Activated T-helper 2 cell treated with anti-CD3 and anti-CD28 coated beads, Interferon-gamma antibody, Interleukin-2, Interleukin-4, amounts not matched to agents 10 μg/mL and 5 μg/mL and 100 μg/mL, durations not matched to agents 14 hours and 24 hours and 36 hours (primary cell): ENCODE measurements at places on chromosomes 16 and 17. TPM values are rescaled to one million over a fixed set of nuclear protein-coding genes. Genes with fewer than 3 reads are reported as not detected.

- no peak for DNase-seq
These were observed 23.9 kb upstream of the NOS2 start for GRCh38 chr17:27824176-27824715.

GRCh38 chr16:19698480-19699465 is 19.3 kb downstream of the KNOP1 start:
- no peak for DNase-seq

Gene IRX5
- total RNA-seq: 0.34 and 0.57 TPM in 2 replicates

- DNase-seq: no peak
These were observed 902 bp downstream of the KAT2A start for GRCh38 chr17:42120161-42120769.

GRCh38 chr17:67672592-67673335 is 45.0 kb upstream of the NOL11 start:
- DNase-seq: no peak

GRCh38 chr16:10663146-10663545 is 31.6 kb downstream of the TEKT5 start:
- DNase-seq: no peak

Gene HBQ1
- 0.39 and 0.62 TPM in 2 replicates for total RNA-seq

GRCh38 chr16:89047331-89048089 is 46.1 kb upstream of the ACSF3 start:
- DNase-seq: no peak

DNA sequence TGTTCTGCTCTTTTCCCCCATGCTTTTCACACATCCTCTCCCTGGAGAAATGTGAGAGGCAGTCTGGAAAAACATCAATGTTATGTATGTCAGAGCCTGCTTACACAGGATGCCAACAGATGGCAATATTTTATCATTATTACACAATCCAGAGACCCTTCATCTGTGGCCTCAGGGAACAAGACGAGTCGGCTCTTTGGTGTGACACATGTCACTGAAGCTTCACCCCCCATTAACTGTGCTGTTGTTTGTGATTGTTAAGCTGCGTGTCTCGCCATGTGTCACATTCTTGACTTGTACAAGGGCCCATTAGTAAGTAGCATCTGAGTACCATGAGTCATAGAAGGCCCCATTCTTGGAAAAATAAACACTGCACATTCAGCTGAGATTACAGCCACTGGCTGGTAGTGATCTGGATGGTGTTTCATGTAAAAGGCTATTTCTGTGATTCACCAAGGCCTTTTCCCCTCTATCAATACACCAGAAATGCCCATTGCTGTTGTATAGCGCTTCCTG is 682.1 kb upstream of the SOX9 start:
- DNase-seq: no peak

Gene OR4D1
- total RNA-seq: 0.05 and 0.09 TPM in 2 replicates

Gene CSH1
- not detected in 2 replicates for total RNA-seq

GRCh38 chr17:82134101-82134500 is 36.1 kb upstream of the FASN start:
- no peak for DNase-seq

DNA sequence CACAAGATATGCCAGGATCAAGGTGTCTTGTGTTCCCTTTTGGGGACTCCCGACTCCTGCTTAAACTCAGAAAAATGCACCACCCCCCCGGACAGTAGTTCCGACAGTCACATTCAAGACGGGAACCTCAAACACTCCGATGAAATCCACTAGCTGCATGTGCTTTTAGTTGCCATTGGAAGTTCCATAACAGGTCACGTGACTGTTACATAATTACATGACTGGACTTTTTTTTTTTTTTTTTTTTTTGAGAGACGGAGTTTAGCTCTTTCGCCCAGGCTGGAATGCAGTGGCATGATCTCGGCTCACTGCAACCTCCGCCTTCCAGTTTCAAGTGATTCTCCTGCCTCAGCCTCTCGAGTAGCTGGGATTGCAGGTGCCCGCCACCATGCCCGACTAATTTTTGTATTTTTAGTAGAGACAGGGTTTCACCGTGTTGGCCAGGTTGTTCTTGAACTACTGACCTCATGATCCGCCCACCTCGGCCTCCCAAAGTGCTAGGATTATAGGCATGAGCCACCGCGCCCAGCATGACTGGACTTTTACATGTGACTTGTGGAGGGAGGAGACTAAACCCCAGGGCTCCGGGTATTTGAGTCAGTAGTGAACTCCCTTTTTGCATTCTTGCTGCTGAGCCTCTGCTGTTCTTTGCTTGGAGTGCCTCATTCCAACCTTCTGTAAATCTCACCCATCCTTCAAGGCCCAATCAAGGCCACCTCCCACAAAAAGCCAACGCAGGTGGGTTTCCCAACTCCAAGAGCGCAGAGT is 1.6 kb downstream of the SIRT7 start:
- DNase-seq: no peak

DNA sequence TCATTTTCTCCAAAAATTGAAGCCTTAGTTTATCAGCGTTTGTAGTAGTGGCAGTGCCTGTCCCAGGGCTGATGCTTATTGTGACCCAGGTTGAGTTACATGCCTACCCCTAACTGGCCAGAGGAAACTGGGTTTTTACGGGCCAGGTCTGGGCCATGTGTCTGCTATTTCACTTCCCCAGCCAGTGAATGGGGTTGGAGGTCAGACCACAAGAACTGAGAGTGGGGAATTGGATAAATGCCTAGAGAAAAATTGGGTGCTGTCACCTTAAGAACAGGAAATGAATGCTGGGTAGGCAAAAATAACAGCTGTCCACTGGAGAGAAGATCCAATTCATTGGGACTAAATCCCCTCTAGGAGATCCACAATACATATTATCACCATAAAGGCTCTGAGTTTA is 5.2 kb downstream of the ADPRM start:
- no peak for DNase-seq

DNA sequence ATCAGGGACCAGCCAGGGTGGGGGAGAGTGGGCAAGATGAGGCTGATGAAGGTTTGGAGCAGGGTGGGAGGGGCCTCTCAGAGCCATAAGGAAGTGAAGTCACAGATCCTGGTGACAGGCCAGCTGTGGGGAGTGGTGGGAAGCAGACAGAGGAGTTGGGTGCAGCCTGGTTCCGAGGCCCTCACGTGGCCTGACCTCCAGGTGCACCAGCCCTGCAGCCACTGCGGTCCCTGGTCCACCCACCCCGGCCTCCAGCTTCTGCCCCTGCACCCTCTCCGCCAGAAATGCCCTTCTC is 3.9 kb upstream of the ZFPM1 start:
- DNase-seq: no peak

DNA sequence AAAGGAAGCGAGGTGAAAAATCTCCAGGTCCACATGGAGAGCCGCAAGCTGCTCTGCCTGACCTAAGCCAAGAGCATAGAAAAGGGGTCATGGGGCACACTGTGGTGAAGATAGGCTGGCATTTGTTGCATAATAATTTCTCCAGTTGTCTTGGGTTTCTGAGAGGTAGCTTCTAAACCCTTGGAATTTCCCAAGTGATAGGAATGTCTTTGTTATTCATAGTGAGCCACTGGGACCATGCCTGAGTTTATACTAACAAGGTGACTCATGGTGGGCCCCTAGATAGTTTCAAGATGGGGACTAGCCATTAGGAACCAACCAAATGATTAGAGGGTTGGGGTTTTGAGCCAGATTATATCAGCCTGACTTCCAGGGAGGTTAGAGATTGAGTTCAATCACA is 25.6 kb downstream of the SOST start:
- no peak for DNase-seq

Gene MYH8
- not detected in 2 replicates for total RNA-seq

- DNase-seq: no peak
These were observed 303.8 kb downstream of the SEC14L1 start for GRCh38 chr17:77444628-77444983.

Gene TMIGD1
- not detected in 2 replicates for total RNA-seq

Gene LRRC46
- 0.64 and 0.92 TPM in 2 replicates for total RNA-seq

DNA sequence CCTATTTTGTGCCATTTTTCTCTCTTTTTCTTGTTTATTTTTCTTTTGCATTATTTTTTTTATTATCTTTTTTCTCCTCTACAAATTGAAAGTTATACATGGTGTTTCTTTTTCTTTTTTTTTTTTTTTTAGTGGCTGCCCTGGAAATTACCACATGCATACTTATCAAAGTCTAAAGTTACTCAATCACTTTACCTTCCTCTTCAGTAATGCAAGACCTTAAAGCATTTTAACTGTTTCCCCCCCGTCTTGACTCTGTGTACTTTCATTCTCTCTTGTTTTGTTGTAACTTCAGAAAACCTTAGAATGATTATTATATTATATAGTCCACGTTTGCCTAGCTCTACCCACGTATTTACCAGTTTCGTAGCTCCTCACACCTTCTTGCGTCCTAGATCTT is 33.3 kb upstream of the SMPD3 start:
- no peak for DNase-seq

Gene KRT20
- not detected in 2 replicates for total RNA-seq

DNA sequence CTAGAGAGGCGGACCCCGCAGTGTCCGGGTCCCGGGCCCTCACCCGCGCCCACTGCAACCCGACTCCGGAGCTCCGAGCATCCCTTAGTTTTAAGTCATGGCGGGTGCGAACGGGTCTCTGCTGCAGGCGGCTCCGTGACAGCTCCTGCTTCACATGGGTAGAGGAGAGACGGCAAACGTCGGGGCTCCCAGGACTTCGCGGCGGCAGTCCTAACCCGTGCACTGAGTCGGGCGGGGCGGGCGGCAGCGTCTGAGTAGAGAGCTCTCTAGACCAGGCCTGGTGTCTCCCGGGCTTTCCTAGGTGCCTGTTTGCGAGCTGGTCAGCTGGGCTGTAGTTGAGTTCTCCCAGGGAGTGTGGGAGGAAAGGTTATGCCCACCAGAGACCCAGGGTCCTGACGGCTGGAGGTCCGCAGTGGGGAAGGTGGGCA is 345 bp downstream of the TSC2 start:
- DNase-seq: no peak

DNA sequence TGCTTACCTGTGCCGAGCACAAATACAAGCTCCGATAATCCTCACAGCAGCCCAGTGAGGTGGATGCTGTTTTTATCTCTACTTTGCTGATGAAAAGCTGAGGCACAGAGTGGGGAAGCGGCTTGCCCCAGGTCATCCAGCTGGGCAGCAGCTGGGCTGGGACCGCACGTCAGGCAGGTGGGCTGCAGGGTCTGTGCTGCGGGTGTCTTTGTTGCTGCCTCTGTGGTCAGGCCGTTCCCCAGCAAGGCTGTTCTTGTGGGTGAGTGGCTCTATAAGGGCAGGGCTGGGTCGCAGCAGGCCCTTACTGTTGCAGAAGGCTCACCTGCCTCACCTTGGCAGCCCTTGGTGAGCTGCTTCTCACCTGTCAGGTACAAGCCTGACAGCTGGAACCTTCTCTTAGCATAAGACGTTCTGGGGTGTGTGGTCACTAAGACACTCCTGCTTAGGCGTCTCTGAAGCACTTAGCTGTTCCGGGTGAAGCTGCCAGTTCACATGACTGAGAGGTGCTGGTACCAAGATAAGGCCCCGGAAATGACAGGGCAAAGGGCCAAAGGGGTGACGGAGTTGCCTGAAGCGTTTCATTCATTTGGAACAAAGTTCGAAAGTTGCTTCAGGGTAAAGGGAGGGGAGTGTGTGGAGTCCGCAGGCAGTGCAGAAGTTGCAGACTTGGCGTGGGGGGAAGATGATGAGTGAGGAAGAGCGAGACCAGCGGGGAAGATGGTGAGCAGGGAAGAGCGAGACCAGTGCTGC is 17.4 kb downstream of the IRF8 start:
- no peak for DNase-seq

Gene ALOX15
- total RNA-seq: not detected in 2 replicates

DNA sequence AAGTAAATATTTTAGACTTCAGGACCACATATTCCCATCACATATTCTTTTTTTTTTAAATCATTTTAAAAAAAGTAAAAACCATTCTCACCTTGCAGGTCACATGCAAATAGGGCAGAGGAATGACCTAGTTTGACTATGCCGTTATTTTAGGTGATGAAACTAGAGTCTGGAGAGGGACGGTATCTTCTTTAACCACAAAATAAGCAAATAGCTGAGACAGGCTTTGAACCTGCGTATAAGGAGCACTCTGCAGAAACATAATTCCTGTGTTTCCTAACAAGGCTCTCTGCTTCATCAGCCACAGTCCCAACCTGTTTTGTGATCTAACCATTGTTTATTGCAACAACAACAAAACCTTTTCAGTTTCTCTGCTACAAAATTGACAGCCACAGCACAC is 121.5 kb downstream of the PCTP start:
- DNase-seq: no peak

DNA sequence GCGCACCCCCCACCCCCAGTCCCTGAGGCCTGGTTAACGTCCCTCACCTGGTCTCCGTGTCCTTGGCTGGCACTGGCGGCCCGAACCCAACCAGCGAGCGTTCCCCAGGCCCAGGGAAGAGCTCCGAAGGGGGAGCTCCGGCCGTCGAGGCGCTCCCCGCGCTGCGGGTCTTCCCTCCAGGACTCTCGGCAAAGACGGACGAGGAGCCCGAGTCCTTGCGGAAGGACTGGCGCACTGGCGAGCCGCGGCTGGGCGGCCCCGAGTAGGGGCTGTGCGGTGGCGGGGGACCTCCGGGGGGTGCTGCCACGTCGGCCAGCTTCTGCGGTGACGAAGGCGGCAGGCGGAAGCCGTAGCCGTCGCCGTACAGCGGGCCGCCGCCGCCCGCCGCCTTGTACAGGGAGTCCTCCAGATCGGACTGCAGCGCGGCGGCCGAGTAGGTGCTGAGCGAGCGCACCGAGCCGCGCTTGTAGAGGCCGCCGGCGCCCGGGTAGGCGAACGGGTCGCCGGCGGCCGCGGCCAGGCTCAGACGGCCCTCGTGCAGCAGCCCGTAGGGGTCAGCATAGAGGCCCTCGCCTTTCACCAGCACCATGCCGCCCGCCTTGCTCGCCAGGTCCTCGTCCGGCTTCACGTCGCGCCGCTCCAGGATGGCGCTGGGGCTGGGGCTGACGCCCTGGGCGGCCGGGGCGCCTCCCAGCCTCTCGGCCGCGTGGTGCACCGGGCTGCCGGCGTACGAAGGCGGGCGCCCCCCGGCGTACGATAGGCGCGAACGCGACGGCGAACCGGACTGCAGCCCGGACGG is 44.1 kb downstream of the SRCIN1 start:
- DNase-seq: no peak

Gene ACAP1
- total RNA-seq: 361 and 382 TPM in 2 replicates

- no peak for DNase-seq
These were observed 106.8 kb downstream of the BRIP1 start for GRCh38 chr17:61756561-61756960.

DNA sequence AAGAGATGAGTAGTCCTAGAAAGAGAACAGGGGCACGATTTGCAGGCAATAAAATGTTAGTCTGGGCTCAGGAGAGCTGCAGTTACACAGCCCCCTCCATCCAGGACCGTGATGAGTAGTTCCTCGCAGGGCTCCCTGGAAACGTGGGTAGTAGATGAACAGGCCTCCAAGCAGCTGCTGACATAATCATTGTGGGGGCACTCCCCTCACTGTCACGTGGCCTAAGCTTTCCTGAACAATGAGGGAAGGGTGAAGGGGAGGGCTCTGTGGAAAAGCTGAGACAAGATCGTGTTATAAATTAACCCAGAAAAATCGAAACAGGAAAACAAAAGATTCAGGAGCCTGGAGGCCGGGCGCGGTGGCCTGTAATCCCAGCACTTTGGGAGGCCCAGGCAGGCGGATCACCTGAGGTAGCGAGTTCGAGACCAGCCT is 1.3 kb upstream of the PER1 start:
- no peak for DNase-seq

GRCh38 chr16:30472328-30472942 is at the start of gene ITGAL:
ITGAL (plus strand) TSS chr16:30472742; CDS start chr16:30472838, 96 bp downstream.
- peak; percentile 83 for DNase-seq
